IMR-90 (cell line): ENCODE measurements at places on chromosomes 12 and 14. TPM values are rescaled to one million over a fixed set of nuclear protein-coding genes. Genes with fewer than 3 reads are reported as not detected.

DNA sequence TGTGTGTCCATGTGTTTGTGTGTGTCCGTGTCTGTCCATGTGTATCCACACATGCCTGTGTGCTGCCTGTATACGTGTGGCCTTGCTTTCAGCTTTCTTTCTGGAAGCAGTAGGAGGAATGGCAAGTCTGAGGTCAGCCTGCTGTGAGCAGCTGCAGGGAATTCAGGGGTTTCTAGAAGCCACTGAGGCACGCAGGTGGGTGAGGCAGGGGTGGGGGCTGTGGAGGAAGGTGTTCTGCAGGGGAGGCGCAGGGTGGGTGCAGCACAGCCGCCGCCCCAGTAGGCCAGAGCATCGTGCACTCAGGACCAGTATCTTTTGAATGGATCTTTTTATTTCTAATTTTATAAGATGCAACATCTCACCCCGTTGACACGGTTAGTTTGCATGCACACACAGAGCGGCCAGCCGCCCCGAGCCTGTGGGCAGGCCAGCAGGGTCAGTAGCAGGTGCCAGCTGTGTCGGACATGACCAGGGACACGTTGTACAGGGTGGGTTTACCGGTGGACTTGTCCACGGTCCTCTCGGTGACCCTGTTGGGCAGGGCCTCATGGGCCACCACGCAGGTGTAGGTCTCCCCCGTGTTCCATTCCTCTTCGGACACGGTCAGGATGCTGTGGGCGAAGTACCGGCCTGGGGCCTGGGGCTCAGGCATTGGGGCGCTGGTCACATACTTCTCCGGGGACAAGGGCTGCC, 327.7 kb downstream of the TMEM121 start:
- H3K27ac ChIP-seq = no peak overlapping the region
- H3K27me3 ChIP-seq = no peaks in the 10 kb centered on the region
- no peak overlapping the region for H3K4me3 ChIP-seq
- H3K4me1 ChIP-seq = no peaks in the 10 kb centered on the region
- H3K36me3 ChIP-seq = no peaks in the 10 kb centered on the region

GRCh38 chr12:10701131-10701681, 21.9 kb downstream of the YBX3 start:
- H3K4me1 ChIP-seq = no peaks in the 10 kb centered on the region
- no peaks in the 10 kb centered on the region for H3K27me3 ChIP-seq
- DNase-seq = no peak
- no peak overlapping the region for H3K4me3 ChIP-seq
- H3K36me3 ChIP-seq = peaks cover 47% of the 10 kb centered on the region

The IRF2BPL gene
- total RNA-seq = 6.3 and 8.9 TPM in 2 replicates

DNA sequence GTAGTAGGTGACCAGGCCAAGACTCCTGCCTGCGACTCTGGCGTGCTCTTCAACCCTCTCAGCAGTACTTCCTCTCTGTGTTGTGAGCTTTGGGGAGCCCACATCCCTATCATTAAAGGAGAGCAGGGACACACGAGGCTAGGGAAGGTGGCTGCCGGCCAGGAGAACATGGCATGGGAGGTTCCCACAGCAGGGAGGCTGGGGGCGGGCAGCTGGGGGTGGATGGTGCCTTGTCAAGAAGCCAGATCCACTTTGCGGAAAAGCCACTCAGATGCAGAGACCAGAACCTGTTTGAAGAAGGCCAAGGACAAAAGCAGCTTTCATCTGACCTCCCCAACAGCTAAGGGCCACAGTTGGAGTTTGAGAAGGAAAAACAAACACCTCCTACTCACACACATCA, 198.6 kb downstream of the BCL11B start:
- no peak overlapping the region for H3K27ac ChIP-seq
- no peak for DNase-seq
- no peaks in the 10 kb centered on the region for H3K36me3 ChIP-seq
- no peak overlapping the region for H3K4me3 ChIP-seq
- no peaks in the 10 kb centered on the region for H3K27me3 ChIP-seq

DNA sequence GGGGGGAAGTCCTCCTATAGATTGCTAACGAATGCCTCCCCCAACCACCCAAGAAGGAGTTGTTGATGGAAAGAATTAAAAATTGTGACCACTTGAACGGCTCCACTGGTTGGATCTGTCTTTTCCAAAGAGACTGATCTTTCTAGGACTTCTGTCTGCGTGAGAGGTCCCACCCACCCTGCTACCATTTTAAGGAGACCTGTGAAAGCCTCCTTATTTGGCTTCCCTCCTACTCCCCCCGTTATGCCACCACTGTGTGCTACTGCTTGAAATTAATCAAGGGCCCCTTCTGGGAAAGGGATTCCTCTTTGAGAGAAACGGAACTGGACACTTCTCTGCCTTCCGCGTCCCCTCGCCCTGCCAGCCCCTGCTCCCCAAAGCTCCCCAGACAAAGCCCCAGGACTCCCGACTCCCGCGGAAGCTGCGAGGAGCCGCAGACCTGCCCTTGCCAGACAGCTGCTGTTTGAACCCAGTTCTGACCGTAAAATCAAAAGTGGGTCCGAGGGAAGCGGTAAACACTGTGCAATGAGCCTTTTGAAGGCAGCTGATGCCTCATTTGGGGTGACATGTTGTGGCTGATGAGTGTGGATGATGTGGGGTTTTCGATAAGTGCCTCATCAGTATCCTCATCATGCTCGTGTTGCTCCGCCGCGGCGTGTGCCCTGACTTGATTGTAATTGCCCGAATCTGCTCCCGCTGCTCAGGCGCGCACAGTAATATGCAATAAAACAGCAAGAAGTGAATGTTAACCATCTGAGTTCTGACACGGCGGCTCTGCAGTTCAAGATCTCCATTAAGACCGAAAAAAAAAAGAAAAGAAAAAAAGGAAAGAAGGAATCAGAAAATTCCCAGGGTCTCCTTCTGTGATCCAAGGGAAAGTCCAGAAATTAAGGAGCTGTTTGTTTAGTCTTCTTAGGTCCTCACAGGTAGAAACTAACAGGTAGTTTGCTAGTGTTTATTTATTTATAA, 48.2 kb downstream of the MBIP start:
- no peaks in the 10 kb centered on the region for H3K4me1 ChIP-seq
- H3K36me3 ChIP-seq = no peaks in the 10 kb centered on the region
- no peak overlapping the region for H3K27ac ChIP-seq
- peak overlapping the region; percentile 41 for H3K4me3 ChIP-seq
- DNase-seq = peak; percentile 5
- H3K27me3 ChIP-seq = peaks cover 60% of the 10 kb centered on the region

The RNF212B gene
- total RNA-seq = not detected in 2 replicates

GRCh38 chr12:128920468-128920867, 67.2 kb downstream of the GLT1D1 start:
- H3K36me3 ChIP-seq = no peaks in the 10 kb centered on the region
- H3K4me1 ChIP-seq = no peaks in the 10 kb centered on the region
- no peaks in the 10 kb centered on the region for H3K27me3 ChIP-seq
- DNase-seq = no peak

The CCDC196 gene
- total RNA-seq = not detected in 2 replicates

- H3K4me1 ChIP-seq = no peaks in the 10 kb centered on the region
- H3K27me3 ChIP-seq = no peaks in the 10 kb centered on the region
- DNase-seq = peak; percentile 11
- no peak overlapping the region for H3K4me3 ChIP-seq
- no peaks in the 10 kb centered on the region for H3K36me3 ChIP-seq
Observed at GRCh38 chr12:72214163-72214562, 58.0 kb upstream of the TRHDE start.

DNA sequence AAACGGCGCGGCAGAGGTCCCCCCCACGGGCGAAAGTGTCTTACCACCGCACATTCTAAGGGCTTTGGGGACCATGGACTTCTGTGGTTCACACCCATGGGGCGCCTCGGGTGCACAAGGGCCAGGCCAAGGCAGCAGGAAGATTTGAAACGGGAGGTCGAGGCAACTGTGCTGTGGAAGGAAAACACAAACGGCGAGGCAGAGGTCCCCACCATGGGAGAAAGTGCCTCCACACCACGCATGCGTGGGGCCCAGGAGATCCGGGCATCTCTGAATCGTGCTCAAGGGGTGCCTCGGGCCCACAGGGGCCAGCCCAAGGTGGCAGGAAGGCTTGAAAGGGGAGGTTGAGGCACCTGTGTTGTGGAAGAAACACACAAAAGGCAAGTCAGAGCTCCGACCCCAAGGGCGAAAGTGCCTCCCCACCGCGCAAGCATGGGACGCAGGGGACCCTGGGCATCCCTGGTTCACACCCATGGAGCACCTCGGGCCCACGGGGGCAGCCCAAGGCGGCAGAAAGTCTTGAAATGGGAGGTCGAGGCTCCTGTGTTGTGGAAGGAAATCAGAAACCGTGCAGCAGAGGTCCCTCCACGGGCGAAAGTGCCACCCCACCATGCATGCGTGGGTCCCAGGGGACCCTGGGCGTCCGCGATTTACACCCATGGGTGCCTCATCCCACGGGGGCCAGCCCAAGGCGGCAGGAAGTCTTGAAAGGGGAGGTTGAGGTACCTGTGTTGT, 371.0 kb downstream of the ALG10 start:
- H3K27ac ChIP-seq = no peak overlapping the region
- H3K36me3 ChIP-seq = no peaks in the 10 kb centered on the region
- no peaks in the 10 kb centered on the region for H3K27me3 ChIP-seq
- no peak overlapping the region for H3K4me3 ChIP-seq
- no peaks in the 10 kb centered on the region for H3K4me1 ChIP-seq
- no peak for DNase-seq

The TAS2R9 gene
- total RNA-seq = under 0.01 TPM in 1 of 2 replicates, not detected in the other

DNA sequence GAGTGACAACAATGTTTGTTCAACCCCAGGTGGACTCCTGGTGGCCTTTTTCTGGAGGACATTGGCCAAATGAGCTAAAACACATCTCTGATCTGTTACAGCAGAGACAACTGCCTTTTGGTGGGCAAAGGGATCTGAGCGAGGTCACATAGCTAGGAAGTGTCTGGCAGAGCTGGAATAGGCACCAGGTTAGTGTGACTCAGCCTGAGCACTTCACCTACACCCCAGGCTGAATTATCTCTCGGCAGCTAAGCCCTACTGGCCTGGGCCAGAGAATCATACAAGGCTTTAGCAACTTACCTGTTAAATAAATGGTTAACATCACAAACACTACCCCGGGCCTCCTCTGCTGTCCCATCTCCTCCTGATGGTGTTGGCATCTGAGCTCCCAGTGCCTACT, 50.2 kb upstream of the HSPB8 start:
- H3K27ac ChIP-seq = no peak overlapping the region
- H3K27me3 ChIP-seq = no peaks in the 10 kb centered on the region
- H3K36me3 ChIP-seq = no peaks in the 10 kb centered on the region
- H3K4me3 ChIP-seq = no peak overlapping the region
- no peak for DNase-seq
- no peaks in the 10 kb centered on the region for H3K4me1 ChIP-seq

- DNase-seq = peak; percentile 70
- H3K4me3 ChIP-seq = no peak overlapping the region
- H3K27ac ChIP-seq = no peak overlapping the region
- H3K27me3 ChIP-seq = no peaks in the 10 kb centered on the region
Observed at GRCh38 chr12:27682534-27682933, 13.7 kb upstream of the REP15 start.

GRCh38 chr12:69331909-69332684, 16.1 kb upstream of the LYZ start:
- no peaks in the 10 kb centered on the region for H3K36me3 ChIP-seq
- no peak overlapping the region for H3K4me3 ChIP-seq
- H3K27me3 ChIP-seq = peaks cover 32% of the 10 kb centered on the region
- H3K27ac ChIP-seq = no peak overlapping the region
- H3K4me1 ChIP-seq = 0 out of 2 replicates have a peak, but pooled peaks cover 2% of the 10 kb centered on the region

The HOTAIR gene
- total RNA-seq = not detected in 2 replicates

DNA sequence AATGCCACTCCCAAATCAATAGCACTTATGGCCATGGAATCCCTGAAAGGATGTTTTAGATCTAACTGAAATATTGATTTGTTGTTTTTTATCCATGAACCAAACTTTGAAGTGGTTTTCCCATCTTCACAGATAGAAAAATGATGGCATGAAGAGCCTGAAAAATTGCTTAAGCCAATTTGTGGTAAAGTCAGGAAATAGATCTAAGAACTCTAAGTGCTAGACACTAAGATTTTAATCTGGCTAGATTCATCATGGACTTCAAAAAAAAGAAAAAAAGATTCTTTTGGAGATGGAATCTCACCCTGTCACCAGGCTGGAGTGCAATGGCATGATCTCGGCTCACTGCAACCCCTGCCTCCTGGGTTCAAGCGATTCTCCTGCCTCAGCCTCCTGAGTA, 45.0 kb upstream of the STRN3 start:
- no peaks in the 10 kb centered on the region for H3K27me3 ChIP-seq
- DNase-seq = no peak
- H3K27ac ChIP-seq = no peak overlapping the region; the same call in 1 of the 2 replicates
- H3K4me1 ChIP-seq = no peaks in the 10 kb centered on the region
- peaks cover 2% of the 10 kb centered on the region; the same call in 1 of the 2 replicates for H3K36me3 ChIP-seq

DNA sequence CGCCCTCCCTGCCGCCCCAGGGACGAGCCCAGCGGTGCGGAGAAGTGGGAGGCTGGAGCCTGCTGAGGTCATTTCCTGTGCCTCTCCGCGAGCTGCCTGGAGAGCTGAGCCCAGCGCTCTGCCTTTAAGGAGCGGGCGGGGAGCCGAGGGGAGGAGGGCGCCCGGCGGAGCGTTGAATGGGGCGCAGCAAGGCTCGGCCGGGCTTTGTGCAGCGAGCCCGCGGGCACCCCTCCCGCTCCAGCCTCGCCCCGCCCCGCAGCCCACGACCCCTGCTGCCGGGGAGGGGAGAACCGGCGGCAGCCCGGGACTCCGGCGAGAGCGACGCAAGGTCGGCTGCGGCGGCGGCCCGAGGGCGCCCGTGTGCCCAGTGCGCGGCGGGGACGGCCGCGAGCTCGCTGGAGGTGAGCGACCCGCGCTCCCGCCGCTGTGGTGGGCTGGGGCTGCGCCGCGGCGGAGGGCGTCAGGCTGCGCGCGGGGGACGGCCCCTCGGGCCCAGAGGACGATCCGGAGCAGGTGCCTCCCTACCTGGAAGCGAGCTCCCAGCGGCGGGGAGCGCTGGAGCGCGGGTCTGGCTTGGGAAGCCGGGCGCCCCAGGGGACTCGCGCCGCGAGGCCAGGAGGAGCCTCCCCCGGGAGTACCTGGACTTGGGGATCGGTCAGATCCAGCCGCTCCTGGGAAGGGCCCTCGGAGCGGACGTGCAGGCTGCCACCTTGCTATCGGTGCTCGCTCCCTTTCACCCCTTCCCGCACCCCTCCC, at the start of gene PLEKHH1:
Gene PLEKHH1, plus strand, starts transcription at position 293 of the 756 bp plus-strand sequence. CDS start 8,578 bp downstream, outside the sequence.
- no peaks in the 10 kb centered on the region for H3K36me3 ChIP-seq
- peak within 1 kb of the TSS; percentile 60 for H3K4me3 ChIP-seq
- H3K4me1 ChIP-seq = no peaks in the 10 kb centered on the region
- H3K27ac ChIP-seq = no peak within 1 kb of the TSS; the same call in 1 of the 2 replicates
- peaks cover 37% of the 10 kb centered on the region for H3K27me3 ChIP-seq

DNA sequence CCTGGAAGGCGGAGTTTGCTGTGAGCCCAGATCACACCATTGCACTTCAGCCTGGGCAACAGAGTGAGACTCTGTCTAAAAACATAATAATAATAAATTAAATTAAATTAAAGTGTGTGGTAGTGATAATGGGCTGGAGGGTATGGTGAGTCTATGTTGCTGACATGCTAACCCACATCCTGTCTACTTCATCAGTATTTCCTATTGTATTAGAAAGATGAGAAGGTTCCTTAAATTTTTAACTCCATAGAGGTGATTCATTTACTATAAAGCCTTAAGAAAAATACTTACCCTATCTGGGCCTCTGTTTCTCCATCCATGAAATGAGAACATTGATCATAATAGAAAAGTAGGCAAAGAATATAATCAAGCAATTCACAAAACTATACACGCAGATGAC, 280.5 kb downstream of the FBXL14 start:
- no peaks in the 10 kb centered on the region for H3K27me3 ChIP-seq
- no peak overlapping the region for H3K4me3 ChIP-seq
- H3K4me1 ChIP-seq = peaks cover 4% of the 10 kb centered on the region

The NTF3 gene
- 12.2 TPM in 2 replicates for total RNA-seq
